Hair follicular keratinocyte (primary cell): ENCODE measurements at places on chromosomes 2 and 18. TPM values are rescaled to one million over a fixed set of nuclear protein-coding genes. Genes with fewer than 3 reads are reported as not detected.

RUFY4 gene
- not detected in 2 replicates for total RNA-seq

PLA2R1 gene
- total RNA-seq, result 4.5 and 8.6 TPM in 2 replicates

ACMSD gene
- not detected in 2 replicates for total RNA-seq

ABCA12 gene
- total RNA-seq, result 2.7 and 6.6 TPM in 2 replicates

WDR43 gene
- total RNA-seq, result 37.6 and 61.1 TPM in 2 replicates
